ENCODE measurements at places on chromosomes 7 and 10. TPM values are rescaled to one million over a fixed set of nuclear protein-coding genes. Genes with fewer than 3 reads are reported as not detected.

SEMA4G gene
- 1.2 TPM for total RNA-seq

ELMO1 gene
- total RNA-seq = 1.2 TPM

ZNF487 gene
- total RNA-seq = 0.81 TPM

DCLRE1C gene
- total RNA-seq = 5.4 TPM

CFAP69 gene
- 0.51 TPM for total RNA-seq

Measured in epithelial cell of proximal tubule (primary cell).